Stimulated activated CD8-positive, alpha-beta memory T cell treated with anti-CD3 and anti-CD28 coated beads, Interleukin-12 subunit alpha, Interleukin-12 subunit beta, amount 100 ng/mL, for 4 hours (primary cell): ENCODE measurements at places on chromosomes 6 and 20.

DNA sequence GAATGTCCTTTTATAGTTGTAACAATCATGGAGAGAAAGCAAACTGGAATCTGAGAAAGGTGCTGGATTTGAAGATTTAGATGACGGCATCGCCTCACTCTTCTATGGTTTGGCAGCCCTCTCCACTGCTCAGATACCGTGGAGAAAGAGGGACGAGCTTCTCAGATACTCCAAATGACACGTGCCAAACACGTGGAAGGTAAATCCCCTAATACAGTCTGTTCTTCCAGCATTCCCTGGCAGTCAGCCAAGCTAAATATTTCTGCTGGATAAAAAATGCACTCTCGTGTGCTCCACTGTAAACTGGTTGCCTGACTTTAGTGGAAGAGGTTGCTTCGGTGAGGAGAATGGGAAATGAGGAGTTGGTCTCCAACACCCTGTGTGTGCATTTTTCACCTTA lies 16.7 kb upstream of the PRDM1 start:
- no peak for DNase-seq

- DNase-seq, result no peak
Measured at GRCh38 chr6:34810936-34811632, 19.2 kb downstream of the BLTP3A start.

DNA sequence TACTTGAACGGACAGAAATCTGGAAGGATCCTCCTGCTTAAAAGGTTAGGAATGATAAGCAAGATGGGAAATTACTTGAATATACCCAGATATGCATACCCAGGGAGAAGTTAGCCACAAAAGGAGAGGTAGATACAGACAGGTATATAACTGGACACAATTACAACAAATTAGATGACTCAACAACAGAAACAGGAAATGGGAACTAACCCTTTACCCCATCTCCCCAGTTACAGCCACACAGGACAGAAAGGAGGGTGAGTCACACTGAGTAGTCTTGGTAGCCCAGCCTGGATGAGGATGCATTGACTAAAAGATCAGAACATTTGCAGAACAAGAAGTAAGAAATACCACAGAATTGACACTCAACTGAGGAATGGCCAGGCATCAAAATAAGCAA lies 61.2 kb downstream of the C6orf52 start:
- DNase-seq, result no peak

DNA sequence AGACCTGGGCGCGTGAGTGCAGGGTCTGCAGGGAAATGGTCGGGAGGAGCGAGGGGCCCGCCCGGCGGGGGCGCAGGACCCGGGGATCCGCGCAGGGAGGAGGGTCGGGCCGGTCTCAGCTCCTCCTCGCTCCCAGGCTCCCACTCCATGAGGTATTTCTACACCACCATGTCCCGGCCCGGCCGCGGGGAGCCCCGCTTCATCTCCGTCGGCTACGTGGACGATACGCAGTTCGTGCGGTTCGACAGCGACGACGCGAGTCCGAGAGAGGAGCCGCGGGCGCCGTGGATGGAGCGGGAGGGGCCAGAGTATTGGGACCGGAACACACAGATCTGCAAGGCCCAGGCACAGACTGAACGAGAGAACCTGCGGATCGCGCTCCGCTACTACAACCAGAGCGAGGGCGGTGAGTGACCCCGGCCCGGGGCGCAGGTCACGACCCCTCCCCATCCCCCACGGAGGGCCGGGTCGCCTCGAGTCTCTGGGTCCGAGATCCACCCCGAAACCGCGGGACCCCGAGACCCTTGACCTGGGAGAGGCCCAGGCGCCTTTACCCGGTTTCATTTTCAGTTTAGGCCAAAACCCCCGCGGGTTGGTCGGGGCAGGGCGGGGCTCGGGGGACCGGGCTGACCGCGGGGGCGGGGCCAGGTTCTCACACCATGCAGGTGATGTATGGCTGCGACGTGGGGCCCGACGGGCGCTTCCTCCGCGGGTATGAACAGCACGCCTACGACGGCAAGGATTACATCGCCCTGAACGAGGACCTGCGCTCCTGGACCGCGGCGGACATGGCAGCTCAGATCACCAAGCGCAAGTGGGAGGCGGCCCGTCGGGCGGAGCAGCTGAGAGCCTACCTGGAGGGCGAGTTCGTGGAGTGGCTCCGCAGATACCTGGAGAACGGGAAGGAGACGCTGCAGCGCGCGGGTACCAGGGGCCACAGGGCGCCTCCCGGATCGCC lies 54.2 kb upstream of the HLA-A start:
- DNase-seq, result peak; percentile 65

- no peak for DNase-seq
Measured at GRCh38 chr6:16180696-16181438, 52.0 kb downstream of the MYLIP start.

- no peak for DNase-seq
Measured at GRCh38 chr6:112014483-112014882, 39.4 kb upstream of the CCN6 start.

- DNase-seq, result no peak
Measured at GRCh38 chr6:144171406-144171805, 21.1 kb downstream of the STX11 start.

DNA sequence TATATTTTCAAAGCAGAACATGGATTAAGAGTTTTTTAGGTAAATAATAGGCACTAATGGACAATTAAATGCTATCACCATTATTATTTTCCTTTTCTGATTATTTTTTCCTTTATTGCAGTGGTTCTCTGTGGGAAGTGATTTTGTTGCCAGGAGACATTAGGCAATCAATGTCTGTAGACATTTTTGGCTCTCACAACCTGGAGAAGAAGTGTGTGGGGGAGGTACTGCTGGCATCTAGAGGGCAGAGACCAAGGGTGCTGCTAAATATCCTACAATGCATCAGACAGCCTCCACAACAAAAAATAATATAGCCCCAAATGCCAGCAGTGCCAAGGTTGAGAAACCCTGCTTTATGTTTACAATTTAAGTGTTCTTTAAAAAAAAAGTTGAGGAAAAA lies 8.3 kb downstream of the IFNGR1 start:
- no peak for DNase-seq

DNA sequence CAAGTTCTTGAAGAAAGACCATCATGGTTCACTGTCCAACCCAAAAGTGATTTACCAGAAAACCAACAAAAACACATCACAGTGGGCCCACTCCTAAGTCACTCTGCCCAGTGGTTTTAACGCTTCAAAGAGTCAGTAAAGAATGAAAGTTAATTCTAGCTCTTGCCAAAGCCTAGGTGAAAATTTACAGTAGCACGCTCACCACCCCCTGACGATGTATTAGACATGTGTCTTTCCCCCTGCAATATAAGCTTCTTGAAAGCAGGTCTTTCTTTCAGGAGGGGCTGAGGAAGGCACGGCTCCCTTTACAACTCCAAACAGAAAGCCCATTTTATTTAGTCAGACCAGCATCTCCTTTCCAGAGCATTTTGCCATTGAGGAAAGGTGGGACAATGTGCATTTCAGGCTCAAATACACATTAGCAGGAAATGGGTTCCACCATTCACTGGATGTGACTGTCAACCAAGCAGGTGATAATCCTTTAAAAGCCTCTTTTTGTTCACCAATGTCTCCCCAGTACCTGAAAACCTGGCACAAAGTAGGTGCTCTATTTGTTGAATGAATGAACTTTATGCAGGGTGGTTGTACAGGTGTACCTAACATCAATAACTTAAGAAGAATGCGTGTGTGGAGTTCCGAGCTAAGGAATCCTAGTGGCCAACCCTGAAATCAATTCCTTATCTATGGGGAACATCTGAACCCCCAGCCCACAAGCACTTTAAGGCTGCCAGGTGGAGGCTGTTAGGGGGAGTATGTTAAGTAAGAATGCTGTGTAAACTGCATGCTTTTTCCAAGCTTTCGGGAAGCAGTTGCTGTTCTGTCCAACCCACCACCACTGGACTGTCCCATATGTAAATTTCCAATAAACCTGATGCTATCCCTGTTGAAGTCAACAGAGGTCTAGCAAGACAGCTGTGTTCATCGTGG lies 11.4 kb downstream of the EZR start:
- no peak for DNase-seq

DNA sequence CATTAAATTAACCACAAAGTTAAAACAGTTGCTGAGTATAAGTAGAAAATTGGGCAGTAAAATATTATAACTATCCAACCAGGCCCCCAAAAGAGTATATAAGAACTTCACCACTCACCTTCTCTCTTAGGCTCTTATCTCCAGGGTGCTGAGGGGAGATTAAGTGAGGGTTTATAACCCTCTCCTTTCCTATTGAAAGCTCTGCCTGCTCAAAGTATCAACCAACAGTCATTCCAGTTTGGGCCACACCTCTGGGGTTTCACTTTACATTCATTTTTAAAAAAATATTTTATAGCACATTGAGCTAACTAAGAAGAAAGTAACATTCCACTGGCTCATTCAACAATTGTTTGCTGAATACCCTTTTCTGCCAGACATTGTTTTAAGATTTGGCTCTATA lies 22.1 kb downstream of the GSTA4 start:
- no peak for DNase-seq

DNA sequence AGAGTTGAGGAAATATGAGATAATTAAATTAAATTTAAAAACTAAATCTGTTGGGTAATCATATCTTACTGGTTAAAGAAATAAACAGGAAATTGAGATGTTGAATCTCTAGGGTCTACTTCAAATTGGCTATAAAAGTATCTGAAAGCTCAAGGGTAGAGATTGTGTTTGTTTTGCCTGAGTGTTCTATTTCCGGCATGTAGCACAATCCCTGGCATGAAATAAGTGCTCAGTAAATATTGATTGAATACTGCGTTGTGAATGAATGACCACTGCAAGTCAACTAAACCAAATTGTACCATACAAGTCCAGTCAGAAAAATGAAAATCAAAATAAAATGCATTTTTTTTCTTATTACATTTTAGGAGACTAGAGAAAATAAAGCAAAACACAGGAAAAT lies 709.8 kb downstream of the EPM2A start:
- DNase-seq, result no peak

- no peak for DNase-seq
Measured at GRCh38 chr20:15653396-15654207, 919.6 kb downstream of the KIF16B start.

GRCh38 chr20:38973645-38974044 lies 11.5 kb downstream of the DHX35 start:
- no peak for DNase-seq

DNA sequence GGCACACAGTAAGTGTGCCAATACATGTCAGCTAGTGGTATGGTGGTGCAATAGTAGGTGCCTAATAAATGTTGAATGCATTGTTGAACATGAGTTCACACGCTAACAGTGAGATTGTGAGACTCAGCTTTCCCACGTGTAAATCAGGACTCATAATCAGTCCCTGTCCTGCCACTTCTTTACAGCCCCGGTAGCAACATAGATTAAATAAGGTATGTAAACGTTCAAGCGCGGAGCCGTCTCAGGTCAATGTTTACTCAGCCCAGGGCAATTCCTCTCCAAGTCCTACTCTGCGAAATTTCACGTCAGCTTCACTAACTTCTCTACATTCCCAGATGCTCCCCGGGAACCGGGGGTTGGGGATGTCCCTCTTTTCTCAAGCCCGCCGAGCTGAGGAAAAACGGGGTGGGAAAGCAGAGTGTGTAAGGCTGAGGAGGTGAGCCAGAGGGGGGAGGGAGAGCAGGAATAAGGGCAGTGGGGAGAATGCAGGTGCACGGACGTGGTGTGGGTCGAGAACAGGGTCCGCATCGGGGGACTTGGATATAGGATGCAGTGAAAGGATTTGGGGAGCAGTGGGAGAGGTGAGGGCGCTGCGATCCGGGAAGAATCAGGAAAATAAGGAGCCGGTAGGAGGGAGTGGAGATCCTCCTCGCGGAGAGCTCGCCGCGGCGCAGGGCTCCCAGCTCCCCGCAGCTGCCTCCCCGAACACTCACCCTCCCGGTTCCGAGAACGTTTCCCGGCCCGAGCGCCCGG lies 544 bp upstream of the TP53INP2 start:
- no peak for DNase-seq

- no peak for DNase-seq
Measured at GRCh38 chr6:34059136-34059731, 86.7 kb downstream of the GRM4 start.

DNA sequence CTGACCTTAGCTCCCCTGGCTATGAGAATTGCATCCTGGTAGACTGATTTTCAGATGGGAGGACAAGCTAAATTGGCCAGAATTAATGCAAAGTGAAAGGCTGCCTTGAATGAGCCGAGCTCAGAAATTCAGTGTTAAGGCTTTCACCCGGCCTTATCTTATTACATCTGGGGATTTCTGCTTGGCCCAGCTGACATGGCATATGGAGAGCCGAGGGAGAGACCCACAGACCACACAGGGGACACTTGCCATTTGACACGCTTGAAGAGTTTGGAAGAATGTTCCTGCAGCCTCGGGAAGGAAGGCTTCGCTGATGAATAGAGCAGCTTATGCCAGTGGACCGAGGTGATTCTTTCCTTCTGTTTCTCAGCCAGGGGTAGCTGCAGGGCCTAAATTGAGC lies 9.0 kb downstream of the MOCS3 start:
- DNase-seq, result no peak

DNA sequence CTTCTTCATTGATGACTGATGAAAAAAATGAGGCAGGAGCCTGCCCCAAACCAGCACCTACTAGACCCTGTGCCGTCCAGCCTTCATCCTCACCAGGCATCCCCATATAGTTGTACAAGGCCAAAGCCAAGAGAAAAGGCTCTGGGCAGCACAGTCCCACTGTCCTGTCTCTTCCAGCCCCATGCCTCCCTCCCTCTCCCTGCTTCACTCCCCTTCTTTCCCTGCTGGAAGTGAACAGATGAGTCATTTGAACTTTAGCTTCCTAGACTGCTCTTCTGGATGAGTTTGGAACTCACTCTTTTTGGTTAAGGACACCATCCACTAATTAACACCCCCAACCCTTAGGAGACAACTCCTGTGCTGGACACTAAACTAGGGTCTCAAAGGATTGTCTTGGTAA lies 235.2 kb downstream of the LRFN2 start:
- no peak for DNase-seq

GRCh38 chr6:15879371-15880261 lies 216.8 kb upstream of the DTNBP1 start:
- DNase-seq, result no peak

- DNase-seq, result no peak
Measured at GRCh38 chr6:119170447-119171087, 92.1 kb upstream of the FAM184A start.

- no peak for DNase-seq
Measured at GRCh38 chr6:129022011-129022553, 139.1 kb downstream of the LAMA2 start.

- no peak for DNase-seq
Measured at GRCh38 chr6:56961151-56961550, 6.2 kb downstream of the BEND6 start.
